ENCODE measurements at places on chromosomes 2 and 18.

DNA sequence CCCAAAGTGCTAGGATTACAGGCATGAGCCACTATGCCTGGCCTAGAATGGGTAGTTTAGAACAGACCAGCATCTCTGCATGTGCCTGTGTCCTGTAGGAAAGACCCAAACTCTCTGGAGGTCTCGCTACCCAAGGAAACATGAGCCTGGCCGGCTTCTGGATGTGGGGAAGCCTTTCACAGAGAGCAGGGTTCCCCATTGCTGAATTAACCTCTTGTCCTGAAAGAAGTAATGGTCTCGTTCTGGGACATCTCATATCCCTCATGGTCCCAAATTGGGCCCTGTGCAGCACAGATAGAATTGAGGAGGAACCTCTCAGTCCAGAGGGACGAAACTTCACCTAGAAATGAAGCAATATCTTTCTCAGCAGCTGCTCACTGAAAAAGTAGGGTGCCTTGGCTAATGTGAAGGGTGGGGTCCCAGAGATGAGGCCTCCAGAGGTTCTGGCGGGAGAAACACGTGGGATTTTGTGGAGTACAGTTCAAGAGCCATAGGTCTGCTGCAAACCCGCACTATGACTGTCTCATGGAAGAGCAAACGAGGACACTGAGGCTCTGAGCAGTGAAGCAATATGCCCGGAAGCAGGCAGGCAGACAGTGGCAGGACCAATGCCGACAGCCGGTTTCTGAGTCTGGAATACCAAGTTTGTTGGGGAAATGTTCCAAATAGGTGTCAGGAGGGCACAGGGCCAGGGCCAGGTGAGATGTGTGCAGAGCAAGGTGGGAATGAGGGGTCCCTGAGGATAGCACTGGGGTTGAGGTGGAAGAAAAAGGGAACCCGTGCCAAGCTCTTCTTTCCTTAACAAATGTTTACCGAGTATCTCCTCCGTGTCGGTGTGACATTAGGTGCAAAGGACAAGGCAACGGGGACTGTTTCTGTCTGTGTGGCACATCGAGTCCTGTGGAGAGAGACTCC is 121.0 kb upstream of the TWIST2 start:
- DNase-seq, result no peak

GRCh38 chr2:217555081-217555876 is 447.5 kb downstream of the TNS1 start:
- peak; percentile 53 for DNase-seq

DNA sequence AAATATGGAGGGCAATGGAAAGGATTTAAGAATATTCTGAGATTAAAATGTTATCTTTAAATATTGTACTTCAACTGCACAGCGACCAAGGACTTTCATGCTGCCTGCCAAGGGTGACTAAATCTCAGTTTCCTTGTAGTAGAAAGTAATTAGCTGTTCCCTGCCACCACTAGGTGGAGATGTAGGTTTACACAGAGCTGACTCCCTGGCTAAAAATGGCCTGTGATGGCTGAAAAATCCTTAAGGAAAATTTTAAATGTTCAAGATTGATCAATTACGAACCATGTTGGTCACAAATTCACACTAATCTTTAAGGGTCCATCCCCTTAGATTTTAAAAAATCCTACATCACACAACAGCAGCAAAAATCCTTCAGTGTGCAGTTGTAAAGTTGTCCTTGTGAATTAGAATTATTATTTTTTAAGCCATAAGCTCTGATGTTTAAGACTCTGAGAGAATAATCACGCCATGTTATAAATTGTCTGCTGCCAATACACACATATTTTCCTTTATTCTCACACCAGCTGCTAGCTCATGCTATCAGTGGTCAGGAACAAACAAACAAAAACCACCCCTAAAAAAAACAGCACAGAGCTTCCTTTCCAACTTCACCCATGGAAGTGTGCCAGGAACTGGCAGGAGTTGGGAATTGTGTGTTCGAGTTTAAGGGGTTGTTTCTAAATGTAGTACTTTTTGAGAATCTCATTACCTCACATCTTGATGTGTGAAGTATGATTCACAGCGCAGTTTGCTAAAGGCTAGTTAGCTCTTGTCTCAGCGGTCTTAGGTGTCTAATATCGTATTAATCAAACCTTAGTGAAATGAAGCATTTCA is 399.8 kb downstream of the TMEM182 start:
- DNase-seq, result peak; percentile 8

DNA sequence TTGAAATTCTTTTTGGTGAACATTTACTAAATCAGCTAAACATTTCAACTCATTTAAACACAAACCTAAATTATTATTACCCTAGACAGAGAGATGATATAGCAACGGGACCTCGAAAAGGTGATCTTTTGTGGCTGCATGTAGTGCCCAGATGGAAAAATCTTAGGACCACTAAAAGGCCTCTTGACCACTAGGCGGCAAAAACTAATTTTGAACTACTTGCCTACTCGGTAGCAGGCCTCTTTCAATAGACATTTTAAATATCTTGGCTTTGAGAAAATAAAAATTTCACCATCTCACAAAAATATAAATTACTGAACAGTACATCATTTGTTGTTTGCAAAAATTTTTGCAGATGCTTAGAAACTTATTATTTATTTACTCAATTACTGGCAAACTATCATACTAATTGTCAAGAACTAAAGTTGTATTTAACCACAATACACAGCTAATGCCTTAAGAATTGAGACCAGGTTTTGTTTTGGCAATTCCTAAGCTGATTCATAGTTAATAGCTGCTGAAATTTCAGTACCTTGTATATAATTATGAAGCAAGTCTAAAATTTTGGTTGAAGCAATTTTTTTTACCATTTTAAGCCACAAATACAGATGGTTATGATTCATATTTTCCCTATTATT is 9.4 kb downstream of the COL3A1 start:
- DNase-seq, result no peak

- no peak for DNase-seq
Observed at GRCh38 chr2:27379383-27379835, 1.1 kb downstream of the ZNF513 start.

DNA sequence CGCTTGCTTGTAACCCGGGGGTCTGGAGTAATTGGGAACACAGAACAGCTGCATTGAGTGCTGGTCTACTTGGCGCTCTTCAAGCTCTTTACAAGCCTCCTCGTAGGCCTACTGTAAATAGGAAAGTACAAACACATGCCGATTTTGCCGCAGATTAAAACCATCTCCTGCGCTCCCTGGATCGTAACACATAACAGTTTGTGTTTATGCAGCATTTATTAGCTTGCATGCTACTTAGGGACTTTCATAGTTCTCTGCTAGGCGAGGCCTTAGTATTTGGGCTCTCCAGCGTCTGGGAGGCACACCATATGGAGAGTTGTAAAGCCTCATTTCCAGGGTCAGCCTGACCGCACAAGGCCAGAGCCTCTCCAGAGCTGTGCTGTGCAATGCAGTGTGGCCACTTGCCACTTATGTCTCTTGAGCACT is 84.0 kb upstream of the HAAO start:
- DNase-seq, result no peak

DNA sequence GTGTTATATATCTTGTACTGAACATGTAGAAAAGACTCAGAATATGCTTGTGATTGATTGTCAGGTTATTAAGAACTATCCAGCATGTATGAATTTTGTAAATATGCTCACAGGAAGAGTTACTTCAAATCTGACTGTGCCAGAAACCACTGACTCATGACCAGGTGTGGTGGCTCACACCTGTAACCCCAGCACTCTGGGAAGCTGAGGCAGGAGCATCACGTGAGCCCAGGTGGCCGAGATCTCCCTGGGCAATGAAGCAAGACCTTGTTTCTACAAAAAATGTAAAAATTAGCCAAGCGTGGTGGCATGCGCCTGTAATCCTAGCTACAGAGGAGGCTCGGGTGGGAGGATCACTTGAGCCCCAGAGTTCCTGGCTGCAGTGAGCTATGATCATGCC is 126.6 kb downstream of the COMMD1 start:
- no peak for DNase-seq

DNA sequence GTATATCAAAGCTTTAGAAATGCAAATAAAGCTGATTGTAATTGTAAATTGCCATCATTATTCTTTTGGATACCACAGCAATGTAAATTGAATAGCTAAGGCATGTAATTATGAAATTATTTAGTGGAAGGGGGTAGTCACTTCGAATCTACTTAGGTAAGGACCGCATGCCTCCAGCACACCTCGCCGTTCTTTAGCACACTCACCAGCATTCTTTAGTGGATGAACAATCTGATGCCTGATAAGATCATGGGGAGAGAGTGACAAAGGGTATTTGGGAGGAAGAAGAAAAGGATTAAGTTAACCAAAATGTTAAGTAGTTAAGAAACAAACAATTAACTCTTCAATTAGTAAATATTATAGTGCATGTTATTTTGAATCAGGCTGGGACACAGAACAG is 46.4 kb upstream of the DSC1 start:
- no peak for DNase-seq

GRCh38 chr2:195319112-195319460 is 337.9 kb upstream of the SLC39A10 start:
- DNase-seq, result peak; percentile 10

- peak; percentile 60 for DNase-seq
Observed at GRCh38 chr2:96320728-96321622, 4.1 kb upstream of the ITPRIPL1 start.

DNA sequence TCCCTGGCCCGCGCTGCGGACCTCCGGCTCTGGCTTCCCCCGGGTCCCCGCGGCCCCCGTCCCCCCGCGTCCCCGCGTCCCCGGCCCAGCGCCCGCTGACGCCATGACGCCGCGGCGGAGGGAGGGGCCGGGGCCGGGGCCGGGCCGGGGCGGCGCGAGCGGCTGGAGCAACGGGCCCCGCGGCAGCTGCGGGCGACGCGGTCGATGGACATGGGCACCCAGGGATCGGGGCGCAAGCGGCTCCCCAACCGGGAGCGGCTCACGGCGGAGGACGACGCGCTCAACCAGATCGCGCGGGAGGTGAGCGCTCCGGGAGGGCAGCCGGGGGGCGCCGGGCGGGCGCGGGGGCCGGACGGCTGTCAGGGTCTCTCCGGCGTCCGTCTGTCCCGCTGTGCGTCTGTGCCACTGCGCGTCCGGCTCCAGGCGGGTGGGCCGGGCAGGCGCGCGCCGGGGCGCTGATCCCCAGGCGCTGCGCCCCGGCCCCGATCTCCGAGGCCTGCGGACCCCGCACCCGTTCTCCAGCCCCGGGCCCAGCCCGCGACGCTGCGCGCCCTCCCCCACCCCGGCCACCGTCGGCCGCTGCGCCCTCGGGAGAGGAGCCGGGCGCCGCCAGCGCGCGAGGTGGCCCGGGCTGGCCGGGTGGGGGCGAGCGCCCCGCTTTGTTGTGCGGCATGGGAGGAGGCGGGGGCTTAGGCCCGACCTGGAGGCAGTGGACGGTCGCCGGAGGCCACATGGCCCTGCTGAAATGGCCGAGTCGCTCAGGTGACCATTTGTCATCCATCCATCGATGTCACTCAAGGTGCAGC is at the start of gene LRRFIP1:
TSS of gene LRRFIP1 (plus strand) at position 147 of the 806 bp plus-strand sequence. CDS start at position 205, 58 bp downstream.
- no peak for DNase-seq

GRCh38 chr2:197292619-197293018 is 18.0 kb downstream of the ANKRD44 start:
- DNase-seq, result no peak

GRCh38 chr2:3940661-3941060 is 237.3 kb downstream of the DCDC2C start:
- no peak for DNase-seq

GRCh38 chr2:174682007-174682577 is 82.2 kb downstream of the CHRNA1 start:
- peak; percentile 49 for DNase-seq

GRCh38 chr2:63662028-63662804 is 73.5 kb downstream of the MDH1 start:
- peak; percentile 36 for DNase-seq

DNA sequence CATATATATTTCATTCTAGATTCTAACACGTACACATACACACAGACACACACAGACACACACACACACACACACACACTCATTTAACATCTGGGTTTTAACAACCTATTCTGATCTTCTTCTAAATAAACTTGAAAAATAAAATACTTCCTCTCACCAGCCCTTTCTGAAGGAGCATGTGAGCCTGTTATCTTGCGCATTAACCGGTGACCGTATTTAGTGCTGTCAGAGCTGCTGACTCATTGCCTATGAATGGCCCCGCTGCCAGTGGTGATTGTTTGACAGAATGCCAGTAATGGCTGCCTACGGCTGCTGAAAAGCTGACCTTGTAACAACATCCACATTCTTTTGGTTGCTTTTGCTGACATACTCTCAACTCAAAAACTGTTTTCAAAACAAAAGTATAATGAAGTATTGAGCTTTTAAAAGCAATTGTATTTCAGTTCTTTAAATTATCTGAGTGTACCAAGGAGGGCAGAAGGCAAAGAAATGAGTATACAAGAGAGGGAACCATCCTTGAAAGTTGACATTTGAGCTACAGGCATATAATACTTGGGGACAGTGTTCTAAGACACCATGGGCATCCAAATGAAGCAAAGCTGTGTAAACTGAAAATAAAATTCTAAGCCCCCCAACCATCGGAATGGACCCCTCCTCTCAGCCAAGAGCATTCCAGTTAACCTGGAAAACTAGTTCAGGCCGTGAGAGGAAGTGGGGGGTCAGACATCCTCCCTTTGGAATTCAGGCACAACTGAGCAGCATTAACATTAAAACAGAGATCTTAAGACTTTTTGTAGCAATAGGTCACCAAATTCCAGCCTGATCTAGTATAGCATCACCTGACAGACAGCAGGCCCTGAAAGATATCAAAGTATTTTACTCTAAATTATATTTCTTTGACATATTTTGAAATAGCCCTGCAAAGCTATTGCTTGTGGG is 50.2 kb upstream of the DTNA start:
- peak; percentile 86 for DNase-seq

GRCh38 chr2:77823028-77823427 is 300.9 kb upstream of the LRRTM4 start:
- no peak for DNase-seq

DNA sequence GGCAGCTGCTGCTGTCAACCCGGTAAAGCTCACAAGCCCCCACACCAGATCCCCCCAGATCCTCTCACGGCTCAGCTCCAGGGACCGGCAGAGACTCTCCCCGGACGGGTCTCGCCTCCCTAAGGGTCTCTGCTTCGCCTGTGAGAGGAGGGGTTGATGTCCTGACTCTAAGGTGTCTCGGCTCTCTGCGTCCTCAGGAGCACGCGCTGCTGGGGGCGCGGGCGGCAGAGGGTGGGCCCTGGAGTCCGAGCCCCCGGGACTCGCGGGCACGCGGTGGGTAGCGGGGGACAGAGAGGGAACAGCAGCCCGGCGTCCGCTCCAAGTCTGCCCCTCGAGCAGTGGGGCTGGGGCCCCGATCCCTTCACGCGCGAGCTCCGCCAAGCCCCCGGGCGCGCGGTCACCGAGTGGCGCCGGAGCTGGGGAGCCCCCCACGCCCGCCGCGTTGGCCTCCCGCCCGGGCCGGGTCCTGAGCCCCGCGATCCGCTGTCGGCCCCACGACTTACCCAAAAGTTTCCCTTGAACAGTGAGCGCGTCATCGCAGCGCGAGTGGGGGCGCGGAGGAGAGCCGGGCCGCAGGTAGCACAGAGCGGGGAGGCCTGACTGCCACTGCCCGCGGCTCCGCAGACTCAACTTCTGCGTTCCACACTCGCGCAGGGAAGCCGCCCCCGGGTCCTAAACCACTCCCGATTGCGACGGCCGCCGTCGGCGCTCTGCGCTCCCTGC is at the start of gene PSTPIP2:
TSS of gene PSTPIP2 (minus strand) at position 608 of the 723 bp plus-strand sequence. CDS start at position 536, 72 bp downstream.
- peak; percentile 40 for DNase-seq

Measured in ELF-1 (cell line).